ENCODE measurements at places on chromosomes 16 and 17.
A peak's percentile ranks its signal among the peaks of the same experiment; 100 is the strongest.

GRCh38 chr16:85465328-85466303 is 147.5 kb upstream of the GSE1 start:
- DNase-seq = no peak

GRCh38 chr16:14548933-14549788 is 80.9 kb downstream of the PARN start:
- no peak for DNase-seq

- no peak for DNase-seq
These were observed 521.3 kb downstream of the GRIN2A start for GRCh38 chr16:9660898-9661297.

- no peak for DNase-seq
These were observed 1.0 kb upstream of the CCNF start for GRCh38 chr16:2428051-2428783.

DNA sequence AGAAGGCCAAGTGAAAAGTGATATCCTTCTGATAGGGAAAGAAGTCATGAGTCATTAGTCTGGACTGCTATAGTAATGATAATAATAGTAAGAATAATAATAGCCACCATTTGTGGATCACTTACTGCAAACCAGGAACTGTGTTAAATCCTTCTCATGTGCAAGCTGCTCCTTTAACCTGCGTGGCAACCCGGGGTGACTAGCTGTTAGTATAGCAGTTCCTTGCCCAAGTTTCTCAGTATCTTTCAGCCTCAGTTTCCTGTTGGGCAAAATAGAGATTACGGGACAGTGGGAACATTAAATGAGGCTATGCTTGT is 129.5 kb downstream of the CDH13 start:
- DNase-seq = no peak

- no peak for DNase-seq
These were observed 28.0 kb downstream of the NXN start for GRCh38 chr17:951325-952132.

DNA sequence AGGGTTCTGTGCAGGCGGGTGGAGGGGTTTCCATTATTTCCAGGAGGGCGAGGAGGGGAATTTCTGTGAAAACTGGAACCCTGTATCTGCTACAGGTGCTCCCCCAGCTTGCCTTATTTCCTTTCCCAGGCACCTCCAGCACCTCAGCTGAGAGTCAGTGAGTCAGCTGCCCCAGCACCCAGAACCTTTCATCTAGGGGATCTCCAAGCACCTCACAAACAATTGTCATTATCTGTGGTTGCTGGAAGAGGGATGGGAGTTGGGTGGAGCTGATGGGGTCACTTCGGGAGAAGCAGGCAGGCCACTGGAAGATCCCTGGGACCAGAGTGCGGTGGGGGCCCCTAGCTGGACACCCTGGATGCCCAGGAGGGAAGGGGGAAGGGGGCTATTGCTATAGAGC is 10.0 kb upstream of the CLUH start:
- DNase-seq = no peak

GRCh38 chr16:85505794-85506634 is 107.1 kb upstream of the GSE1 start:
- no peak for DNase-seq

DNA sequence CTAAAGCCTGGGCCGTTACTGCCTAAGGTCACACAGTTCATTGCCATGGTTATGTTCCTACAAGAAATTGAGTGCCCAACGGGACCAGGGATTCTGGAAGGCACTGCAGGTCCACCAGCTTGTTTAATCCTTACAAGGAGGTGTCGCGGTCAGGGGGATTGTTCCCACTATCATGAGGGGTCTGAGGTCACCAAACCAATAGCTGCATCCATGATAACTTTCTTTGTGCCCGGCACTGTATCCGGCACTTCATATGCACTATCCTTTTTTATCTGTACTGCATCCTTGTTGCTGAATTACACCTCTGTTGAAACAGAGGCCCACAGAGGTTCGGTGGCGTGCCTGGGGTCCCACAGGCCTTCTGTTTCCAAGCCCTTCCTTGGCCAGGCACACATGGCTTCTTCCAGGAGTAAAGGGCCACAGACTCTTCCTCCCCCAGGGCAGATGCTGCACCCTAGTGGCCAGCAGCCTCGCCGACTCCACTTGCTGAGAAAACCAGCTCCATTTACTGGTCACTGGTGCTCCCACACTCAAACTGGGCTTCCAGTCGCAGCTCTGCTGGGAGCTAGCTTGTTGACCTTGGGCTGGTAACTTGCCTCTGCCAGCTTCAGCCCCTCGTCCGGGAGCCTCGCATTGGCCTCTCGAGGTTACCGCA is 82.0 kb upstream of the PLCG2 start:
- DNase-seq = peak; percentile 20

- peak; percentile 62 for DNase-seq
These were observed 41.5 kb downstream of the CD300LF start for GRCh38 chr17:74671031-74671771.

DNA sequence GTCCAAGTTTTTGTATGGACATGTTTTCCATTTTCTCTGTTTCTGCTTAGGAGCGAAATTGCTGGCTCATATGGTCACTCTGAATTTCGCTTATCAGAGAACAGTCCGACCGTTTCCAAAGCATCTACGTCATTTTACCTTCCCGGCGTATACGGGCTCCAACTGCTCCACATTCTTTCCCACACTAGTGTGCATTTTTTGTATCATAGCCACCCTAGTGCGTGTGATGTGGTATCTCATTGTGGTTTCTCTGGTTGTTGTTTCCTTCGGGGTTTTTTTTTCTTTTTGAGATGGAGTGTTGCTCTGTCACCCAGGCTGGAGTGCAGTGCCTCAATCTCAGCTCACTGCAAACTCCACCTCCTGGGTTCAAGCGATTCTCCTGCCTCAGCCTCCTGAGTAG is 31.0 kb upstream of the BHLHA9 start:
- no peak for DNase-seq

DNA sequence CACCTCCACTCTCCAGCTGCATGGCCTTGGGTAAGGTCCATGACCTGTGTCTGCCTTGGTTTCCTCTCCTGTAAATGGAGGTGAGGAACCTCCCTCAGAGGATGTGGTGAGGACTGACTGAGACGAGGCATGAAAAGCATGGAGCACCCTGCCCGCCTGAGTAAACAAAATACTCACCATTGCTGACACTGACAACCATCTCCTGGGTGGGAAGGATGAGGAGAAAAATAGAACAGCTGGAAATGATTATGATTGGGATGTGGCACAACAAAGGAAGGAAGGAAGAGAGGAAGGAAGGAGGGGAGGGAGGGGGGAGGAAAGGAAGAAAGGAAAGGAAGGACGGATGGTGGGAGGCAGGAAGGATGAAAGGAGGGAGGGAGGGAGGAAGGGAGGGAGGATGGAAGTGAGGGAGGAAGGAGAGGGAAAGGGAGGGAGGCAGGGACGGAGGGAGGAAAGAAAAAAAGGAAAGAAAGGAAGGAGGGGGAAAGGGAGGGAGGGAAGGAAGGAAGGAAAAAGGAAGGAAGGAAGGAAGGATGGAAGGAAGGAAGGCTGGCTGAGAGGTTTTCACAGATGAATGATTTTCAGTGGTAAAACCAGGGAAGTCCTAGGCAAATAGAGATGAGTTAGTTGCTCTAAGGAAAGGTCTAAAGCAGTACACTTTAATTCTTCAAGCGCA is 276.5 kb upstream of the XYLT1 start:
- no peak for DNase-seq

DNA sequence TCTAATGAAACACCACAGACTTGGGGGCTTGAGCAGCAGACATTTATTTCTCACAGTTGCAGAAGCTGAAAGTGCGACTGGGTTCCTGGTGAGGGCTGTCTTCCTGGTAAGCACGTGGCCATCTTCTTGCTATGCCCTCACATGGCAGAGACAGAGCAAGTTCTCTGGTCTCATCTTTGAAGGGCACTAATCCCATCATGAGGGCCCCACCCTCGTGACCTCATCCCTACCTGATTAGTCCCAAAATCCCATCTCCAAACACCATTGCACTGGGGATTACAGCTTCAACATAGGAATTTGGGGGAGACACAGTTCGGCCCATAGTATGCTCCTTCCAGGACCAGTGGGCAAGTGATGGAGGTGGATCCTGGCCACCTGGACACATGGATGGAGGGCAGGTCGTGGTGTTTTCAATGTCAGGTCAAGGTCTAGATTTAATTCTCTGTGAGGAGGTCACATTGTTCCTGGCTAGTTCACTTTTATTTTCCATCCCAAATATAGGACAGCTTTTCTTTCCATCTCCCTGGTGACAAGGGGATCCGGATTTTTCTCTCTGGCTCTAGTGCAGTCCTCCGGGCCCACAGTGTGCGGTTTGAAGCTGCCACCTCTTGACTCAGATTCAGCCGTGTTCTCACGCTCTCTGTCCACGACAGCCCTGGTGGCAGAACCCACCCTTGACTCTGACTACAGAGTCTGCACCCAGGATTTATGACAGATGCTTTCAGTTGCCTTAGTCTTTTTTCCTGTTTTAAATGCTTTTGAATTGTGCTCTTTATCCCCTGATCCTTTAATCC is 160.5 kb upstream of the NOL11 start:
- DNase-seq = no peak

- no peak for DNase-seq
These were observed 78.4 kb downstream of the ABCC1 start for GRCh38 chr16:16027728-16028310.

- DNase-seq = no peak
These were observed 2.0 kb downstream of the CHST4 start for GRCh38 chr16:71528257-71528656.

- no peak for DNase-seq
These were observed 15.4 kb downstream of the NAA60 start for GRCh38 chr16:3458852-3459361.

DNA sequence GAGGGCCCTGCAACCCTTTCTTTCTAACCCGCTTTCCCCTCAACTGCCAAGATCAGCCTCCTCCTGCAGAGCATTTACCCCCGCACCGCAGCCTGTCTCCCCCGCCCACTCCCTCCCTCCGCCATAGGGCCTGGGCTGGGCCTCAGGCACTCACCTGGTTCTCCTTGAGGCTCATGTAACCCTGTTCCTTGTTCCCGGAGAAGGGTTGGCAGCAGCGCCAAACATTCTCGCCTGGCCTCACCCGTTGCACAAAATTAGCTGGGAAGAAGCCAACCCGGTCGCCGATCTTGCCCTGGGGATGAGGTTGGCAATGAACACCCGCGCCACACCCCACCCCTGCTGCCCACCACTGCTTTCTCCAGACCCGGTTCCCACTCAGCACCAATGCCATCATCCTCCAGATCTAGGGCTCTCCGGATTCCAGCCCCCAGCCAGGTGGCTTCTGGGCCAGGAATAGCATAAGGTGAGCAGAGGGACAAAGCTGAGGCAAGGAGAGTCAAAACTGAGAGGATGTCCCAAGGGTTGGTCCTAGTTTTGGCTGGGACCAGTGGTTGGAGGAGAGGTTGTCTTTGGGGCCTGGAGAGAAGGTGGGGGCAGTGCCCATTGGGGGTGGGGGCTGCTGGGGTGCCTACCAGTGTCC is 12.8 kb downstream of the STAC2 start:
- no peak for DNase-seq

DNA sequence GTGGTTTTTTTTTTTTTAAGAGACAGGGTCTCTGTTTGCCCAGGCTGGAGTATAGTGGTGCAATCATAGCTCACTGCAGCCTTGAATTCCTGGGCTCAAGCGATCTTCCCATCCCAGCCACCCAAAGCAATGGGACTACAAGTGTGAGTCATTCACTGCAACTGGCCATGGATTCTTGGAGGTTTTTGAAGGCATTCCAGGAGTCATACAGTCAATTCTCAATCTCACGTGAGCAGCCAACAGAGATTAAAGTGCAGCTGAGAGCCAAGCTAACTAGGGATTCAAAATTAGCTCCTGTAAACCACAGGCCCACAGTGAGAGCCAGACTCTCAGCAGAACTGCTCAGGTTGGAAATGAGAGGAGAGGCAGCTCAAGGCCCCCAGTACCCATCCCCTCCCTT is 30.2 kb downstream of the XPO6 start:
- DNase-seq = no peak

DNA sequence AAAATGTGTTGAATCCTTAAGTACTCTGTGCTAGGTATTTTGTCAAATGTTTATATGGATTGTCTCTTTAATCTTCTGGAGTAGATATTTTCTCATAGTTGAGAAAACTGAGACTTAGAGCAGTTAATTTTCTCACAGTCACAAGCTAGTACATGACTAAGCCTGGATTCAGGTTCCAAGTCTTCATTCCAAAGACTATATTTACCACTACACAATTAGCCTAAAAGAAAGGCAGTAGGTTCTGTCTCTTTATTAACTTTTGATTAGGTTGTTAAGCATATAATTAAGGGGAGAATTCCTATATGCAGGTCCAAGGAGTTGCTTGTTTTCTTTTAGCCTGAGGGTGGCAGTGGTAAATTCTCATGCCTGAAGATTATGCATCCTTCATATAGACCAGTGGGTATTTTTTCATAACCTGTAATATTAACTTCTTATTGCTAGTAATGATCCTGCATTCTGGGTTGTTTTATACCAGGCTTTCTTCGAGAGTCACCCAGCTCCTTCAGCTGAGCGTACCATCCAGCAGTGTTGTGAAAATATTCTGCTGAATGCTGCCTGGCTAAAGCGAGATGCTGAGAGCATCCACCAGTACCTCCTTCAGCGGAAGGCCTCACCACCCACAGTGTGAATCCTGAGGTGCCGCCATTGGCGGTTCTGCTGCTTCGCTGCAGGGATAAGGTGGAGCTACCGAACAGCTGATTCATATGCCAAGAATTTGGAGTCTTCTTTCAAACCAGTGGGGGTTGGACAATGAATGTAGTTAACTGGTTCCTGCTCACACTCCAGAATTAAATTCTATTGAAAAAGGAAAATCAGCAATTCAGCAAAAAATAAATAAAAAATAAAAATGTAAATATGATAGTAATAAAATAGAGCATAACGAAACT is 28.2 kb upstream of the KPNB1 start:
- no peak for DNase-seq

GRCh38 chr16:12484972-12485371 is 318.7 kb downstream of the CPPED1 start:
- DNase-seq = no peak

GRCh38 chr16:11159282-11159681 is 96.7 kb downstream of the SOCS1 start:
- DNase-seq = no peak

GRCh38 chr16:203246-203645 is 23.0 kb downstream of the HBQ1 start:
- DNase-seq = no peak

DNA sequence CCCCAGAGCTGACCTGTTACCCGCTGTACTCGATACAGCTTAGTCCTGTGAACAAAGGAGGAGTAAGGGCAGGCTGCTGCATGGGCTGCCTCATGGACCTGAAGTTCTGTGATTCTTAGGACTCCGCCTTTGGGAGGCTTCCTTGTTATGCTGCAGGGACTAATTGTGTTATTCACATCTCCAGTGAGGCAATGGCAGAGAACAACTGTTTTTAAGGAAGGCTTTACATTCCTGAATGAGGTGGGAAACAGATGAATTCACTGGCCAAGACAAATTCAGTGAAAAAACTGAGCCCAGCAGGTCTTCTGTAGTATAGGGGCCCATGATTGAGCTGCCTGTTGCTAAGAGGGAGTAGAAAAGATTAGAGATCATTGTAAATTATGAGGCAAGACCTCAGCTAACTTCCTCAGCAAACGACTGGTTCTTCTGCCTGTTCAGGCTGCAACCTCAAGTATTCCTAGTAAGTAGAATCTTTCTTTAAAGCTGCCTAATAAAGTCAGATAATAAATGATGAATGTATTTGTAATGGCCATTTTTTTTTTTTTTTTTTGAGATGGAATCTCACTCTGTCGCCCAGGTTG is 26.3 kb downstream of the ADORA2B start:
- no peak for DNase-seq

Data from stimulated activated CD8-positive, alpha-beta memory T cell treated with anti-CD3 and anti-CD28 coated beads, Interleukin-2, amount 100 ng/mL, for 48 hours (primary cell).